CD8-positive, alpha-beta memory T cell (primary cell): ENCODE measurements at places on chromosomes 12 and 14. TPM values are rescaled to one million over a fixed set of nuclear protein-coding genes. Genes with fewer than 3 reads are reported as not detected.

DNA sequence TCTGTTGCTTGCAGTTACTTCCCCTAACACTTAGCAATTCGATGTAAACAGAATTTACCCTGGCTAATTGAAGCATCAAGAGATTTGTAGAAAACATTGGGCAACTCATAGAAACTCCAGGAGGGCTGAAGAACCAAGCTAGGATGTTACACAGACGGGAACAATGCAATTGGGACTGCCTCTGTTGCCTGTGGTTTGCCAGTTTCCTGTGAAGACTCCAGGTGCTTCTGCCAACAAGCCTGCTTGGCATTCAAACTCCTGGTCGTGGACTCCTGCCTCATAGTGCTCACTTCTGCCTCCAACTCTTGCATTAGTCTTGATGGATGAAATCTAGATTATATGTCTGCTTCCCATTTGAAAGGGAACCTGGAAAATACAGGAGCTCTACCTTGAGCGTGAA is 246.0 kb downstream of the BMP4 start:
- DNase-seq: no peak

DNA sequence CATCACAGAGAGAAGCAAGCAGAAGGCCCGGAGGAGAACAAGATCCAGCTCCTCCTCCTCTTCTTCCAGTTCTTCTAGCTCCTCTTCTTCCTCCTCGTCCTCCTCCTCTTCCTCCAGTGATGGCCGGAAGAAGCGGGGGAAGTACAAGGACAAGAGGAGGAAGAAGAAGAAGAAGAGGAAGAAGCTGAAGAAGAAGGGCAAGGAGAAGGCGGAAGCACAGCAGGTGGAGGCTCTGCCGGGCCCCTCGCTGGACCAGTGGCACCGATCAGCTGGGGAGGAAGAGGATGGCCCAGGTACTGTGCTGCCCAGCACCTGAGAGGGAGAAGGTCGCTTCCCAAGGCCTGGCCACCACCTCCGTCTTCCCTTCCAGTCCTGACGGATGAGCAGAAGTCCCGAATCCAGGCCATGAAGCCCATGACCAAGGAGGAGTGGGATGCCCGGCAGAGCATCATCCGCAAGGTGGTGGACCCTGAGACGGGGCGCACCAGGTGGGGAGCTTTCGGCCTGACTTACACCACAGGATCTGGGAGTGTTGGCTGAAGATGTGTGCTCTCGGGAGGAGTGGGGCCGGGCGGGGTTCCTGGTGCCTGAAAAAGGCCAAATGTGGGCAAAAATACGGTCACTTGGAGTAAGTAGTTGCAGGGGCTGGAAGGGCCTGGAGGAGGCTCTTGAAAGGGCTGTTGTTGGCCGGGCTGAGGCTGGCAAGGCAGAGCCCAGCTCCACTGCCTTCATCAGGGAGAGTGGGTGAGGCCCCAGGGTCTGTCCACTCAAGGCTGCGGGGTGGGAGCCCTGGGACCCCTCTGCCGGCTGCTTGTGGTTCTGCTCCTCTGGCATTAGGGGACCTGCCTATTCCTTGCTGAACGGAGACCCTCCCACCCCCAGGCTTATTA is 1.4 kb downstream of the ARL6IP4 start:
- DNase-seq: no peak

GRCh38 chr12:108915632-108916133 is 35.8 kb downstream of the DAO start:
- no peak for DNase-seq

GRCh38 chr14:101111620-101112290 is 208.2 kb upstream of the RTL1 start:
- no peak for DNase-seq

Gene KLRC2
- 5.7 TPM for total RNA-seq
